ENCODE measurements at places on chromosomes 3 and 15.
A peak's percentile ranks its signal among the peaks of the same experiment; 100 is the strongest.

DNA sequence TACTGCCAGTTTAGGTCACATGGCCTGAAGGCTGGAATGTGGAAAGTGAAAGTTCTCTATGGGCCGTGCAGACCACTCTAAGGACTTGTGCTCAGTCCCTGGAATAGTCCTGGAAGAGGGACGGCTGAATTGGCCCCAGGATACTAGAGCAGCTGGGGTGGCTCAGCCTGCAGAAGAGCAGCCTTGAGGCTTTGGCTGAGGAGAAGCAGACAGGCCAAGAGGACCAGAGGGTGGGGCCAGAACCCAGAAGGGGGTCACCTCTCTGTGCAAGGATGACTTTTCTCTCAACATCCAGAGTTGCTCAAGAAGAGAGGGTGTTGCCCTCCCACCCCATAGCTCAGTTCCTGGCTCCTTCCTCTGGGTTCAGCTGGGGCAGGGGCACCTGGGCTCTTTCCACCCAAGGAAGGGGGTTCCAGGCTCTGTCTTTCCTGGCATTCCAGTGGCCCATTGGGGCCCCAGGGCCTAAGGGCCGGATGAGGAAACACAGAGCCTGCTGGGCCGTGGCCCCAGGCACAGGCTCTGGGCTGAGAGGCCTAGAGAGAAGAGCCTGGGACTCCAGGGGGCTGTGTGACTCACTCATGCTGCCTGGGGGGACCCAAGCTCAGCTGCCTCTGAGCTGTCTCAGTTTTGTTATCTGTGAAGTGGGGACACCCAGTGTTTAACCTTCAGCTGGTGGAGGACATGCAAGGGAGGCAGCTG is 8.5 kb upstream of the FBLN2 start:
- no peak overlapping the region for H3K4me3 ChIP-seq
- DNase-seq = no peak
- peaks cover 14% of the 10 kb centered on the region for H3K27me3 ChIP-seq
- H3K4me1 ChIP-seq = peaks cover 32% of the 10 kb centered on the region
- H3K27ac ChIP-seq = no peak overlapping the region

DNA sequence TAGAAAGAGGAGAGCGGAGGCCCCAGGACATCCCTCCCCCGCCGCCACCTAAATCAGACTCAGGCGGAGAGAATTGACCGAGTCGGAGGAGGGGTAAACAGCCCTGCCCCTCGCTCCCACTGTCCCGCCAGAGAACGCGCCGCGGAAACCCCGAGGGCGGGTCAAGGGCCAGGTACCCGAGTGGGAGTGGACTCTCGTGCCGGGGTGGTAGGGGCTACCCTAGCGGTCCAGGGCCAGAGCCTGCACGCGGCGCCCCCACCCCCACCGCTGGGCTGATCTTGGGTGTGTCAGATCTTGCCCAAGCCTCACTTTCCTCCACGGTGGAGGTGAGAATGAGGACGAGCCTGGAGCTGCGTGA is 19.0 kb downstream of the SPATA12 start:
- peaks cover 18% of the 10 kb centered on the region for H3K36me3 ChIP-seq
- peaks cover 25% of the 10 kb centered on the region for H3K4me1 ChIP-seq

DNA sequence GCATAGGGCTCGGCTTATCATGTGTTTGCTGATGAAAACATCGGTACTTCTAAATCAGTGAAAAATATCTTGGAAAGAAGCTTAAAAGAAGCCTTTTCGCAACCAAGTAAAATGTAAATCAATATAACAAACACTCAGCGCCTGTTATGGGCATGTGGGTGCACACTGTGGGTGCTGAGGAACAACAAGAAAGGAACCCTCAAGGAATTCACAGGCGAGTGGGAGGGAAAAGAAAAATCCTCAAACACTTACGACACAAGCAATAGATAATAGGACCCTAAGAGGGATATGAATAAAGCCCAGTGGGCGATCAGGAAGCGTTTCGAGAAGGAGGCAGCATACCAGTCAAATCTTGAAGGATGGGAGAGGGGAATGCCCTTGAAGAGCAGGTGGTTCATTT is 21.9 kb downstream of the GLDN start:
- peaks cover 3% of the 10 kb centered on the region for H3K27me3 ChIP-seq
- H3K4me1 ChIP-seq = peaks cover 5% of the 10 kb centered on the region
- H3K27ac ChIP-seq = no peak overlapping the region
- H3K36me3 ChIP-seq = no peaks in the 10 kb centered on the region

GRCh38 chr3:46812237-46812791 is 50.9 kb downstream of the MYL3 start:
- H3K4me1 ChIP-seq = peaks cover 14% of the 10 kb centered on the region
- peaks cover 37% of the 10 kb centered on the region for H3K27me3 ChIP-seq
- DNase-seq = peak; percentile 89

DNA sequence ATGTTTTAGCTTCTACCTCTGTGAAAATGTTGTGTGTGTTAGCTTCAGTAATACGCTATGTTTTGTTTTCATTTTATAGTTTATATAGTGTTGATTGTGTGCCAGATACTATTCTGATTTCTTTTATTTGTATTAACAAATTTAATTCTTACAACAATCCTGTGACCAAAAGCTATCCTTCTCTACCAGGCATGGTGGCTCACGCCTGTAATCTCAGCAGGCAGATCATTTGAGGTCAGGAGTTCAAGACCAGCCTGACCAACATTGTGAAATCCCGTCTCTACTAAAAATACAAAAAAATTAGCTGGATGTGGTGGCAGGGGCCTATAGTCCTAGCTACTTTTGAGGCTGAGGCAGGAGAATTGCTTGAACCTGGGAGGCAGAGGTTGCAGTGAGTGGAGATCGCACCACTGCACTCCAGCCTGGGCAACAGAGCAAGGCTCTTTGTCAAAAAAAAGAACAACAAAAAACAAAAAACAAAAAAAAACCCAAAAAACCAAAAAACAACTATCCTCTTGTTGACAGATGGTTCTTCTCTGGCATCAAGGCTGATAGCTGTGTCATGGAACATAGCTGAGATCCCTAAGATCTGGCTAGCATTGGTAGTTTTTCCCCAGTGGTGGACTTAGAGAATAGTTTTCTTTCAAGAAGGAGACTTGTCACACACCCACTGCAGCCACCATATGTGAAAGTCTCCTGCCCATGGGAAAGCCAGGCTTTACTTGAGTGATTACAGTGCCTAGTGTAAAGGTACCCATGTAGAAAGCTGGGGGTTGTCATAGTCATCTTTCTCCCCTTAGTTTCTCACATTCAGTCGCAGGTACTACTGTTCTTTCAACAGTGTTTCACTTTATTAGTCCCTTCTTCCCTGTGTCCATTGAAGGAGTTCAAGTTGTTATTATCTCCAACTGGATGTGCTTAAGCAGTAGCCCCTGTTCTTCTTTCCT is 116.5 kb downstream of the UBE2E2 start:
- H3K4me1 ChIP-seq = no peaks in the 10 kb centered on the region
- H3K36me3 ChIP-seq = no peaks in the 10 kb centered on the region
- H3K27ac ChIP-seq = no peak overlapping the region
- no peak for DNase-seq
- no peaks in the 10 kb centered on the region for H3K27me3 ChIP-seq

GRCh38 chr3:6179761-6180160 is 681.2 kb upstream of the GRM7 start:
- no peak overlapping the region for H3K4me3 ChIP-seq
- DNase-seq = no peak
- no peaks in the 10 kb centered on the region for H3K4me1 ChIP-seq
- H3K27ac ChIP-seq = no peak overlapping the region
- H3K27me3 ChIP-seq = no peaks in the 10 kb centered on the region
- no peaks in the 10 kb centered on the region for H3K36me3 ChIP-seq

GRCh38 chr15:80819001-80819400 is 39.8 kb downstream of the CEMIP start:
- H3K4me1 ChIP-seq = no peaks in the 10 kb centered on the region
- no peak overlapping the region for H3K4me3 ChIP-seq
- no peak overlapping the region for H3K27ac ChIP-seq
- peaks cover 32% of the 10 kb centered on the region for H3K27me3 ChIP-seq
- H3K36me3 ChIP-seq = no peaks in the 10 kb centered on the region
- no peak for DNase-seq

DNA sequence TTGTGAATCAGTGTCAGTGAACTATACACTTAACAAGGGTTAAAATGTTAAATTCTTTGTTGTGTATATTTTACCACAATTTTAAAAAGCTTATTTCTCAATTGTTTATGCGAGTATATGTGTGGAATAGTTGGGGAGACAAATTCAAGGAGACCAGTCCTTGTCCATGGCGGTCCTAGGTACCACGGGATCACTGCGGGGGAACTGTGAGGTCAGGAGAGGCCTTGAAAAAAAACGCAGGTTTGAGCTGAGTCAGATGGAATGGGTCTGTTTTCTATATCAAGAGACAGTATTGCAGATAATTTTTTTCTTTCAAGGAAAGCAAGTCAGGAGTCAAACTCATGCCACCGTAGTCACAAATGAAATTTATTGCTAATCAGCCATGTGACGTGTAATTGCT is 18.5 kb downstream of the IGF1R start:
- peaks cover 10% of the 10 kb centered on the region for H3K27me3 ChIP-seq
- H3K27ac ChIP-seq = peak overlapping the region; percentile 88
- peaks cover 28% of the 10 kb centered on the region for H3K36me3 ChIP-seq
- DNase-seq = no peak
- H3K4me3 ChIP-seq = no peak overlapping the region

DNA sequence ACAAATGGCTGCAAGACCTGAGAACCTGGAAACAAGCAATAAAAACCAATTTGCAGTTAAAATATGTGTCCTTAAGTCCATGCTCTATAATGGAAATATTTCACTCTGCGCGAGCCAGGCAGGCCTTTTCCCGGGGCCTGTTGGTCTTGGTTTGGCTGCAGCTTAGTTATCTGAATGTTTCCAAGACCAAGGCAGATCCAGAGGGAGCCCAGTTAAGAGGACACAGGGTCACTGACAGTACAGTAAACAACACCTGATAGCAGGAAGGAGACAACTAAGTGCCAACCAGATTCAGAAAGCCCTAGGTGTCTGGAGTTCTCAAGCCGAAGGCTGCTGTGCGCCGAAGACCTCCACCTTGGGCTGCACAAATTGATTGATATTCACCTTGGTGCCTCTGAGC is 32.8 kb downstream of the THSD4 start:
- H3K4me3 ChIP-seq = no peak overlapping the region
- no peaks in the 10 kb centered on the region for H3K36me3 ChIP-seq
- peak overlapping the region; percentile 84 for H3K27ac ChIP-seq
- peaks cover 6% of the 10 kb centered on the region for H3K27me3 ChIP-seq

GRCh38 chr15:63380808-63381282 is 801 bp downstream of the CA12 start:
- peaks cover 5% of the 10 kb centered on the region for H3K36me3 ChIP-seq
- peak overlapping the region; percentile 91 for H3K4me3 ChIP-seq
- H3K4me1 ChIP-seq = peaks cover 74% of the 10 kb centered on the region

DNA sequence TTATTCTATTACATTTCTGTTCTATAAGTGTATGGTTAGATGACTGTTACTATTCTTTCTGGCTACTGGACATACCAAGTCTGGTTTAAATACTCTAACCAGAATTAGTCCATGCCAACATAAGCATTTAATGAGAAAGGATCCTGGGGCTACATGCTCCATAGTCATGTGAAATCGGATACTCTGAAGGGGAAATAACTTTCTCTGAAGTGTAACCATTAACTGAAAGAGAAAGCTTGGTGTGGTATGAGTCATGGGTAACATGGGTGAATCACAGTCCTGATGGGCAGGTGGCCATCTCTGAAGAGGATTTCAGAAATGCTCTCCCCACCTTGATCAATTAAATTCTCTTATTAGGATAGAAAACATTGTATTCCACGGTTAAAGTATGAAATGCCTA is 69.4 kb downstream of the FHIT start:
- no peak for DNase-seq
- no peak overlapping the region for H3K4me3 ChIP-seq
- H3K4me1 ChIP-seq = peaks cover 16% of the 10 kb centered on the region
- no peaks in the 10 kb centered on the region for H3K27me3 ChIP-seq
- no peaks in the 10 kb centered on the region for H3K36me3 ChIP-seq
- no peak overlapping the region for H3K27ac ChIP-seq

DNA sequence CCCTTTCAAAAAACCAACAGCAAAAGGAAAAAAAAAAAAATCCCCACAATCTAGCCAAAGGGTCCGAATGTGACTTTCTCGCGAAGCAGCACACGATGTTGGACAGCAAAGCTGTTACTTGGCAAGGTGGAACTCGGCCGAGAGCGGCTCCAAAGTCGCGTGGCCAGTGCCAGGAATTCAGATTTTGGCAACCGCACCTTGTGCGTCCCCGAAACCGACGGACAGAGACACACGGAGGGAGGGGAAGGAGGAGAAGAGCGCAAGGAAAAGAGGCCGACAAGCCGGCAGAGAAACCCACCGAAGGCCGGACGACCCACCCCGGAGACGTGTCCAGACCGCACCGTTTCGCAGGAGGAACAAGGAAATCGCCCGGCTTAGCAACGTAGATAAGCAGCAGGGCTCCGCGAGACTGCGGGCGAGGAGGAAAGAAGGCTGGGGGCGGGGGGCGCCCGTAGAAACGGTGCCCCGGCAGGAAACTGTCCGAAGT is 517.3 kb downstream of the MECOM start:
- peak overlapping the region; percentile 89 for H3K27ac ChIP-seq
- peaks cover 64% of the 10 kb centered on the region for H3K27me3 ChIP-seq
- peak; percentile 62 for DNase-seq
- H3K36me3 ChIP-seq = no peaks in the 10 kb centered on the region

- no peaks in the 10 kb centered on the region for H3K36me3 ChIP-seq
- H3K27me3 ChIP-seq = peaks cover 14% of the 10 kb centered on the region
- peaks cover 7% of the 10 kb centered on the region for H3K4me1 ChIP-seq
- no peak overlapping the region for H3K4me3 ChIP-seq
- DNase-seq = peak; percentile 75
- H3K27ac ChIP-seq = no peak overlapping the region
Measured at GRCh38 chr15:57561041-57561711, 30.5 kb upstream of the MYZAP start.

- H3K27me3 ChIP-seq = no peaks in the 10 kb centered on the region
- peaks cover 76% of the 10 kb centered on the region for H3K36me3 ChIP-seq
- H3K4me3 ChIP-seq = no peak overlapping the region
- no peak overlapping the region for H3K27ac ChIP-seq
- H3K4me1 ChIP-seq = no peaks in the 10 kb centered on the region
Measured at GRCh38 chr3:44833394-44833793, 28.3 kb upstream of the TMEM42 start.

DNA sequence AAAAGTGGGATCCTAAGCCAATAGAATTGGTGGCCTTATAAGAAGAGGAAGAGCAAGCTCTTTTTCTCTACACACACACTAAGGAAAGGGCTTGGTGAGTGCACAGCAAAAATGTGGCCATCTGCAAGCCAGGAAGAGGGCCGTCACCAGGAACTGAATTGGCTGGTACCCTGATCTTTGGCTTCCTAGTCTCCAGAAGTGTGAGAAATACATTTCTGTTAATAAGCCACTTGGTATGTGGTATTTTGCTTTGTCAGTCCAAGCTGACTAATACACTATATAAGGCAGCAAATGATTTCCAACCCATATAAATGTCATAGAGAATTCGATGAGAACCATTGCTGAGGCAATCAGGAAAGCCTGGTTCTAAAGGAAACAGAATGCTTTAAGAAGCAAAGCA is 816.3 kb upstream of the SEMA6D start:
- peaks cover 7% of the 10 kb centered on the region for H3K27me3 ChIP-seq
- peaks cover 12% of the 10 kb centered on the region for H3K4me1 ChIP-seq
- no peak for DNase-seq
- no peaks in the 10 kb centered on the region for H3K36me3 ChIP-seq
- H3K4me3 ChIP-seq = no peak overlapping the region

Data from nephron progenitor cell (in vitro differentiated cells).